ENCODE measurements at places on chromosomes 16 and 17.

- no peak for DNase-seq
Observed at GRCh38 chr16:11181242-11181898, 74.6 kb downstream of the SOCS1 start.

DNA sequence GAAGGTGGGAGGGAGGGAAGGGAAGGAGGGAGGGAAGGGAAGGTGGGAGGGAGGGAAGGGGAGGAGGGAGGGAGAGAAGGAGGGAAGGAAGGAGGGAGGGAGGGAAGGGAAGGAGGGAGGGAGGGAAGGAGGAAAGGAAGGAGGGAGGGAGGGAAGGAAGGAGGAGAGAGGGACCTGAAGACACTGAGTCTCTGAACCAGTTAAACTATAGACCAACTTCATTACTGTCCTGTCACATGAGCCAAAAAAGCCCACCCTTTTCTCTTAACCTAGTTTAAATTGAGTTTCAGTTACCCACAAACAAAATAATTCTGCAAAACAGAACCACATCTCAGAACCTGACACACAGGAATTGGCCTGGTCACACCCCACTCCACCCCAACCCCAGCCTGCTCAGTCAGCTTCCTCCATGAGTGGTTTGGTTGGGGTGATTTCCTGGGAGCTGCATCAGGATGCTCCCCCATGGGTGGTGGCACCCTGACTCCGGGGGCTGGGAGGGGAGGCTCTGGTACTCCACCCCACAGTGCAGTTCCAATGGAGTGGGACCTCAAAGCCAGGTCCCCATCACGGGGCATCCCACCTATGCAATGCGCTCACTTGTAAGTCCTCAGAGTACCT, 4.7 kb upstream of the PRR29 start:
- DNase-seq, result no peak

DNA sequence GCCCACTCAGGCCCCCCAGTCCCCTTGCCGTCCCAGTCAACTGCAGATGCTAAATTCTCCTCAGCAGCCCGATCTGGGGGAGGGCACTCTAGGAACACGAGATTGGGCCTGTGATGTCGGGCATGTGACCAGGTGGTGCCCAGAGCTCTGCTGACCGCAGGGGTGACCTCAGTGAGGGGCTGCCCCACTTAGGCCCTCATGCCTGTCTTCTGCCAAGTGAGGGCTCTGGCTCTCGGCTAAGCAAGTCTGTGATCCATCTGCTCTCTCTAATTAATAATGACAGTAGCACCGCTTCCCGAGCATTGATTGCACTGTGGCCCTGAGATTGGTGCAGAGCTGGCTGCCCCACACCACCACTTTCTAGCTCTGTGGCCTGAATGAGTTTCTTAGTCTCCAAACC, 138.8 kb downstream of the MRM1 start:
- no peak for DNase-seq

DNA sequence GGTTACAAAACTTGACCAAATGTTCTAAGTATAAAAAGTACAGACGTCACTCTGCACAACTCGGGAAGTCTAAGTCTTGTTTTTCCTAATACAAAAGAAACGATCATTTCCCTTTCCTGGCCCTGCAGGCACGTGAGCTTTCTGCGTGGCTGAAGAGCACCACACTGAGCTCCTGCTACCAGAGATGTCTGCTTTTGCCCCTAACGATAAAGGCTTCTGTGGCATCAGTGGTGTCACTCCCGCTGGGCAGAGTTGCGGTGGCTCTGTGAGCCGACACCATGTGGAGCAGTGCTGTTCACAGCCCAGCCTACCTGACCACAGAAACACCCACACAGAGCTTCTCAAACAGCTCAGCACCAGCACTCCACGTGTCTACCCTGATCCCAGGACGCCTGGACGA, 20.5 kb downstream of the EMC8 start:
- no peak for DNase-seq

DNA sequence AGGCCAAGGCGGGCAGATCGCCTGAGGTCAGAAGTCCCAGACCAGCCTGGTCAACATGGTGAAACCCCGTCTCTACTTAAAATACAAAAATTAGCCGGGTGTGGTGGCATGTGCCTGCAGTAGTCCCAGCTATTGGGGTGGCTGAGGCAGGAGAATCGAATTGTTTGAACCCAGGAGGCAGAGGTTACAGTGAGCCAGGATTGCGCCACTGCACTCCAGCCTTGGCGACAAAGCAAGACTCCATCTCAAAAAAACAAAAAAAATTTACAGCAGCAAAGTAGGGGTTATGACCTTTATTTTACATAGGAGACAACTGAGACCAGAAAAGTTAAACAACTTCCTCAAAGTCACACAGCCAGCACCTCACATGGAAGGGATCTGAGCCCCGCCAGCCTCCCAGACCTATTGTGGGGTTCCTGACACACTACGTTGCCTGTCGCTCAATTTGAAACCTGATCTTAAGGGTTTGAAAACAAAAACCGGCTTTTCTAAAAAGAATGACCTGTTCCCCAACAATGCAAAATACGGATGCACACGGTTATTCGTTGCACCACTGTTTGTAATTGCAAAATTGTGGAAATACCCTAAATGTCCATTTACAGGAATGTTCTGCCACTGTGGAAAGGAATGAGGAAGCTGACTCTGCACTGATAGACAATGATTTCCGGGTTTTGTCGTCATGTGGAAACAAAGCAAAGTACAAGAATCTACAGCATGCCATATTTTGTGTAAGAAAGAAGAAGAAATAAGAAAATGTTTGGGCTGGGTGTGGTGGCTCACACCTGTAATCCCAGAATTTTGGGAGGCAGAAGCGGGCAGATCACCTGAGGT, 77.2 kb downstream of the CNGB1 start:
- DNase-seq, result no peak

DNA sequence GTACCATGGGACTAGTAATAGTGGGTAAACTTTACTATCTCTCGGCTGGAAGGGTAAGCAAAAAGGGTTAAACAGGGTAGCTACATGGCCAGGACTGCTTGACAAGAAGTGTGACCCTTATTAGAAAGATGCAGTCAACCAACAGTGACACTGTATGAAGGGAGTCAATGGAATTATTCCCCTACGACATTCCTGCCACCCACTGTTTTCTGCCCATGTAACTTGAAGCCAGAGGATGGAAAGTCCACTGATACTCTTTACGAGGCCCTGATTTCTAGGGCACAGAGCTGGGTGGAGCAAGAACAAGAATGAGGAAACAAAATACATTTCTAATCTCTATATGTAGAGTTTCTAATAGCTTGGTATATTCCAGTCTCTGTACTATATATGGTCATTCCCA, 1102.5 kb downstream of the CDH11 start:
- DNase-seq, result no peak

DNA sequence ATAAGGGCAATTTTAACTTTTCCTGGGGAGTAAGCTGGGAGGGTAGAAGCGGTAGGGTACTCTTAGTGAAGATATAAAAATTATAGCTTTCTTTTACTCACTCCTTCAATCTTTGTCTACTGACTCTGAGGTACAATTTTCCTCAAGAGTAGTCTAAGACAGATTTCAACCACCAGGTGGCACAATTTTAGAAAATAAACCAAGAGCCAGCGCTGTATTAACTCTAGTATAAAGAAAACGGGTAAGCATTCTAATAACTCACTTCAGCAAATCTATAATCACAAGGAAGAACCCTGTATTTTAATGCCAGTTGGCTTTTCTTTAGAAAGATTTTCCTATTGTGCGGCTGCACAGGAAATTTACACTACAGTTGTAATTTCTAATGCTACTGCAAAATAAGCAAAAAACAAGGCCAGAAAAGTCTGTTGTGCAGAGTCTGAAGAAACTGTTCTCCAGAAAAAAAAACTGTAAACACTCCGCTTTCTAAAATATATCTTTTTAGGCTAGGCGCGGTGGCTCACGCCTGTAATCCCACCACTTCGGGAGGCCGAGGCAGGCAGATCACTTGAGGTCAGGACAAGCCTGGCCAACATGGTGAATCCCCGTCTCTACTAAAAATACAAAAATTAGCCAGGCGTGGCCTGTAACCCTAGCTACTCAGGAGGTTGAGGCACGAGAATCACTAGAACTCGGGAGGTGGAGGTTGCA, 1.9 kb downstream of the CMC2 start:
- peak; percentile 33 for DNase-seq

DNA sequence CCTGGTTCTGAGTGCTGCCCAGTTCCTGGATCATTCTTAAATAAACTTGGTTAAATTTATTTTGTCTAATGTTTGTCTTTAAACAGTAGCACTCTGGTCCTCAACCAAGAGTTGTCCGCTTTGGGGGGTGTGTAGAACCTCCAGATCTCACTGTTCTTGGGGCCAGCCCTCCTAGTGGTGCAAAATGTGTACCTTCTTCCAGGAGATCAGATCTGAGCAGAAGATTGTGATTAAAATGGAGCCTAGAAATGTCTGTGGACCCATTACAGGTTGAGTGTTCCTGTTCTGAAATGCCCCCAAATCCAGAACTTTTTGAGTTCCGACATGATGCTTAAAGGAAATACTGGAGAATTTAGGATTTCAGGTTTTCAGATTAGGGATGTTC, 46.0 kb upstream of the CLEC18A start:
- DNase-seq, result no peak

DNA sequence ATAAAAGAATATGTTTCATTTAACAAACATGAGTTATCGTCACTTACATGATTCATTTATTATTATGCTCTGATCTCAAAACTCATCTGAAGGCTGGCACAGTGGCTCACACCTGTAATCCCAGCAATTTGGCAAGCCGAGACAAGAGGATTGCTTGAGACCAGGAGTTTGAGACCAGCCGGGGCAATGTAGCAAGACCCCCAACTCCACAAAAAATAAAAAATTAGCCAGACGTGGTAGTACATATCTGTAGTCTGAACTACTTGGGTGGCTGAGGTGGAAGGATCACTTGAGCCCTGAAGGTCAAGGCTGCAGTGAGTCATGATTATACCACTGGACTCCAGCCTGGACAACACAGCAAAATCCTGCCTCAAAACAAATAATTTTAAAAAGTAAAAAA, 16.0 kb downstream of the APPBP2 start:
- DNase-seq, result no peak

DNA sequence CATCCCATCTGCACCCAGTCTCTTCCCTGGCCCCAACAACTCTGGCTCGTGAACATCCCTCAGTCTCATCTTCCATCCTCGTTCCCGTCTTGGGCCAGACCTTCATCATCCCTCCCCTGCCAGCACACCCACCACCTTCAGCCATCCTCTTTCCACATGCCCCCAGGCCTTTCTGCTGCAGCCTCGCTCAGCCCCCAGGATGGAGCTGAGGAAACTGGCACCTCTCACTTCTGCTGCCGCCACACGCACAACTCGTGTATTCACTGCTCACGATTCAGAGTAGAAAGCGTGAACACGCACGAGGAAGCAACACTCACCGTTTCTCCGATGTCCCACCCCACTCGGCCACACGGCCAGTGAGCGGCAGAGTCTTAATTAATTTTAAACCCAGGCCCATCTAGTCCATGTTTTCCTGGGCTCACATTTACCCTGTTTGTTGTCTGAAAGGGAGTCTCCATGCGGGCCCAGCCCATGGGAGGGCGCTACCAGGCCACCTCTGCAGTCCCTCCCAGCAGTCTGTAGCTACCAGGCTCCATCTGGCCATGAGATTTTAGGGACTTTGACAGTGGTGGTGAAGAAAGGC, 12.5 kb downstream of the C16orf90 start:
- no peak for DNase-seq

- DNase-seq, result no peak
Observed at GRCh38 chr17:7887038-7887481, 1.5 kb upstream of the CHD3 start.

GRCh38 chr16:49663081-49664065, 192.5 kb downstream of the ZNF423 start:
- DNase-seq, result no peak

- no peak for DNase-seq
Observed at GRCh38 chr17:6352801-6353560, 81.9 kb downstream of the AIPL1 start.

- no peak for DNase-seq
Observed at GRCh38 chr17:68290268-68290954, 516 bp downstream of the SLC16A6 start.

- no peak for DNase-seq
Observed at GRCh38 chr17:74452841-74453661, 13.4 kb upstream of the CD300A start.
